A549 (cell line): ENCODE measurements at places on chromosomes 2 and 18.

DNA sequence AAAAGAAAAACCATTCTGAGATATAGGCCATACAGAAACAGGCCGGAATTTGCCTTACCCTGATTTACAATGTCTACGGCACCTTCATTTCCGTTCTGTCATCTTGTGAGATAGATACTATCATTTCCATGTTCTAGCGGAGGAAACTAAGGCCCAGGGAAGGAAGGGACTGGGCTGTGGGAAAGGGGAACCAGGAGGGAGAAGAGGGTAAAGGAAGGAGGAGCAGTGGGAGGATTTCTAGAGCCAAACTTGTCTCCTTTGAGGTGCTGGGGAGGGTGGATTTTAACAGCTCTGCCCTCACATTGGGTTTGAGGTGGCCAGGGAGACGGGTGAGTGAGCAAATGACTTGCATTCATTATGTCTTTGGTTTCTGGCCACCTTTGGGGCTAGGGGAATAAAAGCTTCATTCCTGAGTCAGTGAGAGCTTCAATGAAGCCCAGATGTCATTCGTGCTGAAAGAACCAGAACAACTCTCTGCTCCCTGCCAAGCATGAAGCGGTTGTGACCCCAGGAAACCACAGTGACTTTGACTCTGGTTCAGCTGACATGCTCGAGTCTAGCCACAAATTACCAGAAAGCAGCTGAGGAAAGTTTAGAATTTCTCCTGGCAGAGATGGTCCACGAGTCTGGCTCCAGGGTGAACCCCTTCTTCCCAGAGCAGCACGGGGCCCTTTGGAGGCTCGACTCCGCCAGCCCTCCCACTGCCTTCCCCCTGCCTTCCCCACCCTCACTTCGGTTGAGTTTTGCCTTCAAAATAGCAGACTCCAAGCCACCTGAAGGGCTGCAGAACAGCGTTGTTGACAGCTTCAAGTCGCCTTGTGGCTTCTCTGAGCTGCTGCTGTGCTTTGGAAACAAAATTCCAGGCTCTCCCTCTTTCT, 3.8 kb downstream of the ACTG2 start:
- DNase-seq, result no peak

GRCh38 chr2:65574993-65575392, 142.6 kb upstream of the SPRED2 start:
- DNase-seq, result no peak

- peak; percentile 90 for DNase-seq
These were observed 104.8 kb downstream of the NOL10 start for GRCh38 chr2:10584843-10585475.

GRCh38 chr2:27721884-27722485, 49.5 kb upstream of the MRPL33 start:
- DNase-seq, result no peak

DNA sequence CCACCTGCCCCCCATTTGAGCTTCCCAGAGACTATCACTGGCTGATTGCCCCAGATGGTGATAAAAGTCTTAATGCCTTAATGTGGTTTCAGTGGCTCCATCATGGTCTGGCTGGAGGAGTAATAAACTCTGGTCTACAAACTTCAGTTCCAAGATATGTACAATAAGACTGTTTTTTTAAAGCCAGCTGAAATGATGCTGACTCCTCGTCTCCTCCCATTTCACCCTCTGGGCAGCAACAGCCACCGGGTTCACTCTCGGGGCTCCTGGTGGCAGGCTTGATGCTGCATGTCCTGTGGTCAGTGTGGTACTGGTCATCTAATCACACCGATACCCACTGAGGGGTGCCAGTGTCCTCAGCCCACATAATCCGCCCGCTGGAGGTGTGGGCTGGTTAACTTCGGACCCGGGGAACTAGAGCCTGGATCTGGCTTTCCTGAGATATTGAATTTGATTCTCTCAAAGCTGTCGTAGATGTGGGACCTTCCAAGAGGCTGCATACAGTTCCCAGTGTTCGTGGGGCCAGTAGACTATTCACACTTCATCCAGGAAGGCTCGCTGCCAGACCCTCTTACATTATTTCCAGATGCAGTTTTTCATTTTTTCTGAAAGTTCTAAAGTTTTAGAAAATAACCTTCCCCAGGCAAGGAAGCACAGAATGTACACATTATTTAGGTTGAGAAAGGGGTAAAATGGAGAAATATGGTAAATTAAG, 95.3 kb downstream of the GALR1 start:
- no peak for DNase-seq

DNA sequence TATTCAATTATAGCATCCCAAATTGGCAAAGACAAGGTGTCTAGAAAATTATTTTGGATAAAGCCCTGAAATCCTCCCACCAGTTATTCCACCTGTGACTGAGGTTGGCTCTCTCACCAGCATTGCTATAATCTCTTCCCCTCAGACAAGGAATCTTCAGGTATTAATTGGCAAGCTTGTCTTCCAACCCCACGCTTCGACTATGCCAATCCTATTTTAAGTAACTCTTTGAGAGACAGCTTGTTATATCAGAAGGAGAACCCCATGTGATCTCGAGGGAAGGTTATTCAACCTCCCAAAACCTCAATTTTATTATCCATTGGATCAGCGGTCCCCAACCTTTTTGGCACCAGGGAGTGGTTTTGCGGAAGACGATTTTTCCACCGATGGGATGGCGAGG, 54.5 kb upstream of the NEDD4L start:
- no peak for DNase-seq

DNA sequence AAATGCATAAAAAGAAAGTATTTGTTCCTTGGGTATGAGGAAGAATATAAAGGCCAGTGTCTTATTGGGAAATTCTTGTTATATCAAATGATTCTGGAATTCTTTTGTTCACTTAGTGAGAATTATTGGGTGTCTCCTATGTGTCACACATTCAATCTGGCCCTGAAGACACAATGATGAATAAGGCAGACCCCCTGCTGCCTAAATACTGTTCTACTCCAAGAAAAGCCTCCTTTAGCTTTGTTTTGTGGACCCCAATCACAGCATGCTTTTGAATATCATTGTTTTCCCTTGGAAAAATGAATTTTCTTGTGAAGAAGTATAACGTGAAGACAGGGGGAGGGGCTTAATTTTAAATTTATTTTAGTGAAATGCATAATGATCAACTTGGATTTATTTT, 682.4 kb downstream of the LRRTM4 start:
- no peak for DNase-seq

DNA sequence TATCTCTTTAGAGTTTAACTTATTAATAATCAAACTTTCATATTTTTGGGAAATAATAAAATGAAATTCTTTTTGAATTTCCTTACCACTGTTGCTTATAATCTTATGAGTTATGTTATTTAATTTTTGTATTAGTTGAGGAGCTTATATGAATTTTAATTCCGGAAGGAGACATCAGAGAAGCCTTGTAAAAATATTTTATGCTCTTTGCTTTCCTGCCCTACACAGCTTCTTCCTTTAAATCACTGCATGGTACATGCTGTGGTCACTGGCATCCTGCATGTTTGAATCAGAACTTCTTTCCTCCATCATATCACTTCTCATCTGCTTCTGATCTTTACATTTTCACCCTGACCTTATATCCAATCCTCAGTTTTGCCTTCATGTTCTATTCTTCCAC, 266.7 kb upstream of the ZSWIM2 start:
- DNase-seq, result no peak

DNA sequence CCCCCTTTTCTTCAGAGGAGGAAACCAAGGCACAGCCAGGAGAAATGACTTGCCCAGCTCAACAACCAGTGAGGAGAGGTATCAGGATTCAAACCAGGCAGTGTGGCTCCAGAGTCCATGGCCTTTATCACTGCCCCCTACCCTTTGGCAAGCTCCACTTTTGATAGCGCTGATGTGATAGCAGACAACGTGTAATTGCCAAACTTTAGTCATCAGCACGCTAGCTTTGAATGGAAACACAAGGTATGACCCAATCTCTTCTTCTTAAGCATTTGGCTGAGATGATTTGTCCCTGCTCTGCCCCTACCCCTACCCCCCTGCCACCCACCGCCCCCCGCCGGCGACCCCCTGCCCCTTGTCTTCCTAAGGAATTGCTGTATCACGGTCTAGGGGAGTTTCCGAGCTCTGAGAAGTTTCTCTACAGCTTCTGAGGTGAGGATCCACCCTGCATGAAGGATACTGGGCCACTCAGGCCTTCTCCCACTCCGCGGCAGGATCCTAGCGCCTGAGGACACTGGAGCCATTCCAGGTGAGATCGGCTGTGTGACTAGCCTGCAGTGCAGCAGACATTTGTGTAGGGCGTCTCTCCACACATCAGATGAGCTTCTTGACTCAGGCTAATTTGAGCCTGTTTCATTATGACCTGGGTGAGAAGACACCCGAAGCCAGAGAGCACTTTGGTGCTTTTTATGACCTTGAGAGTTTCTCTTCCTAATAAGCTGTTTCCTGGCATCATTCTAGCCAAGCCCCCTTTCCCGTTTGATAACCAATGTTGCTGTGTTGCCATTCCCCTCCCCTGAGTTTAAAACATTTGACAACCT, 75.1 kb upstream of the MAP4K4 start:
- DNase-seq, result no peak

GRCh38 chr2:132782176-132782783, 112.3 kb upstream of the LYPD1 start:
- no peak for DNase-seq

DNA sequence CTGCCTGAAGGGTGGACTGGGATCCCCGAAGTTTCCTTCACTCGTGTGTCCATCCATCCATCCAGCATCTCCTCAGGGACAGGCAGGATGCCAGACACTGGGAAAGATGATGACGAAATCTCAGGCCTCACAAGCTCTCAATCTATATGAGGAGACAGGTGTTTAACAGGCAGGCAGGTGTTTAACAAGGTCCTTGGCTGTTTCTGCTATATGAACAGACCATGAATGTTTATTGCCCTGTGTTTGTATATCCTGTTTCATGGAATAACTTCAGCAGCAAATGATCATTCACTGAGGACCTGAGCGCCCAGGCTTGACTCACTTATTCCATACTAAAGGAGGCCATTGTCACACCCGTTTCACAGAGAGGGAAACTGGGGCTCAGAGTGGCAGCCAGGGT, 685.8 kb upstream of the HS6ST1 start:
- DNase-seq, result no peak

GRCh38 chr2:48817355-48817754, 61.8 kb upstream of the LHCGR start:
- no peak for DNase-seq
